Progenitor cell of endocrine pancreas (in vitro differentiated cells): ENCODE measurements at places on chromosomes 11 and 22. TPM values are rescaled to one million over a fixed set of nuclear protein-coding genes. Genes with fewer than 3 reads are reported as not detected.

DNA sequence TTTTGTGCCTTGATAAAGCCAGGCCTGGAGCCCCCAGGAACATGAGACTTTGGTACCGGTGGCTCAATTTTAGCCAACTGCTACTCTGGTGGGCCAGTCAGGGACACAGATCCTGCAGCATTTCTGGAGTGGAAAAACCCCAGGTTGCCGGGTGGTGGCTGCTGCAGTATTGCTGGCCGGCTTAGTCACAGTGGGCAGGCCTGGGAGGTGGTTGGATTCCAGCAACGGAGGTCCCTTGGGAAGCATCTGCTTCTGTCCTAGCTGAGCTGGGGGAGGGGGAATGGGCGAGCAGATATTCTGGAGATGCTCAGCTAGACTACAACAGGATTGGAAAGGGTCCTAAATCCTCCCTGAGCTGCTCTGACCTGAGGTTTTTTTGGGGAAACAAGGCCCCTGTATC lies 31.6 kb upstream of the ACCSL start:
- no peak for DNase-seq

DNA sequence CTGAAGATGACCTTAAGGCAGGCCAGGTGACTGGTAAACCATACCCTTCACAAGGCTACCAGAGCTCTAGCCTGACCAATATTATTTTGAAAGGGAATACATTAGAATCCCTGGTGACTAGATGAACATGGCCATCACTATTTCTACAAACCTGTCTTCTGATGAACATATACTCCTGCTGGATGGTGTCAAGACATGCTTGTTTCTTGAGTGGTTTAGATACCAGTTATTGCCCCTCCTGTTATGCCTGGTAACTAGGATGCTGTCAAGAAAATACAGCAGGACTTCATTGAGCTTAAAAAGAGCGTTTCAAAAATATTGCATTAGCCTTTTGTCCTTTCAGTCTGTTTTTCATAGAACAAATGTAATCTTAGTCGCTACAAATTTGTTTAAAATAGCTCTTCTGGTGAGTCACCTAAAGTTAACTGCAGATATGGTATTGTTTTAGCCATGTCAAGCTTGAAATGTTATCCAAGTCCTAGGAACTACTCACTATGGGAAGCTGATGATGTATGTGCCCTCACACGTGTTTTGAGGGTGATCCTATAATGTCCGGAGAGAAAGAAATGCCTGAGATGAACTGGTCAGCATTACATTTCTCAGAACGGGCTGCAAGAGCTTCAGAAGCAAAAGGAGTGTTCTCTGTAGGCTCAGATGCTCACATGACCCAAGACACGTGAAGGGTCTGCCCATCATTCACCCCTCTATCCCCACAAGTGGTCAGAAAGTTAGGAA lies 20.6 kb downstream of the ADM start:
- DNase-seq = no peak

DNA sequence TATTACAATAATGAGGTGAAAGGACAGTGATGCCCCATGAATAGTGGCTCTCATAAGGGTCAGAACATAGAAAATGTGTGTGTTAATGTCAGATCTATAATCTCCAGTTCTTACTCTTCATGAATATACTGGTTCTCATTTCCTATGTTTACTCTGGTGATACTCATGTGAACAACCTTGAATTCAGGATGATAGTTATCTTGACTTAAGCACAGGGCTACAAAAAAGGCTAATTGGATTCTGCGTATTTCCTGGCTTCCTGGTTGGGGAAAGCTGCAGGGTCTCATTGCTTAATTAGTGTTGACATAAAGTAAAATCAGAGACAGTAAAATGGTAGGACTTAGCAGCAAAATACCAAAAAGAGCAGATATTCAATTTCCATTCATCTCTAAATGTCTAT lies 1316.8 kb upstream of the RAG2 start:
- DNase-seq = no peak

DNA sequence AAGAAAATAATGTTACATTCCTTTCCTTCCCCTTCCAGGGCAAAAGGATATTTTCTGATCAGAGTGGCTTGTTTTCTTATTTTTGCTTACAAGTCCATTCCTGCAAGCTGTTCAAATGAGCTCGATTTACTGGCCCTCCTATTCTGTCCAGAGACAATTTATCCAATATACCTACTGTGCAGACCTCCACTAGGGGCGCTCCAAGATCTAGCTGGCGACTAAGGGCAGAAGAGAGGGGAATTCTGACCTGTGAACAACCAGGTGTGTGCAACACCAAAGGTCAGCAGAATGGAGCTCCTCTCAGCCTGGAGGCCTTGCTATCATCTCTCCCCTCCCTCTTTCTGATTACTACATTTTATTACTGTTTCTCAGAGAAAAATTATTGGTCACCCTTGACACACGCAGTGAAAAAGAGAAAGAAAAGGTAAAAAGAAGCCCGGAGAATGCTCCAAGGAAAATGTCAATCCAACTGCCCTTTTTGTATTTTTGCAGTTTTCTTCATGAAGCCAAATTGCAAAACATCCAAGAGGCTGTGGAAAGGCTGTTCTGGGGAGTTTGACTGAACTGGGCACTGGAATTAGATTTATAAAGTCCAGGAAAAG lies 3.2 kb downstream of the SEZ6L start:
- DNase-seq = peak; percentile 50

GRCh38 chr11:66986178-66986545 lies 11.1 kb downstream of the C11orf86 start:
- DNase-seq = no peak

- DNase-seq = no peak
Measured at GRCh38 chr11:103898065-103898464, 138.4 kb upstream of the DDI1 start.

GRCh38 chr11:123055191-123055901 lies 6.6 kb downstream of the HSPA8 start:
- no peak for DNase-seq

- DNase-seq = no peak
Measured at GRCh38 chr22:23749841-23750301, 1.0 kb downstream of the ZNF70 start.

DNA sequence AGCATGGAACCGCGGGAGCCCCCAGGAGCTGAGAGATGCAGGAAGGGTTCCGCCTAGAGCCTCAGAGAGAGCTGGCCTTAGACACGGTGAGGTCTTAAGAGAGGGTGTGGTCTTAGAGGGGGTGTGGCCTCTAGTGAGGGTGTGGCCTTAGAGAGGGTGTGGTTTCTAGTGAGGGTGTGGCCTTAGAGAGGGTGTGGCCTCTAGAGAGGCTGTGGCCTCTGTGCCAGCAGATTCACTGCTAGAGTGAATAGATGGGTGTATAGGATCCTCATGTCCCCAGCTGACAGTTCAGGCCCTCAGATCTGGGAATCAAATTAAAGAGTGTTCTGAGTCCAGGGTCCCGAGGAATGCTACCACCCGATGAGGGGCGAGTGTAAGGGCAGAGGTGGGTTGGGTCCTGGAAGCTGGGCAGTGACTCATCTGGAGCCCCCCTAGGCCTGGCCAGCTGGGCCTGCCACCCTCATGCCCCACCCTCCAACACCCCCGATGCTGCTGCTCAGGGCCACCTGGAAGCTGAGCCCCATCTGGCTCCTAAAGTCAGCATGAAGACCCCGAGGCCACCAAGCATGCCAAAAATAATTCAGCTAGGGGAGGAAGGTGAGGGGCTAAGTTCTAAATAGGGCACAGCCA lies 49.5 kb downstream of the IGF2 start:
- no peak for DNase-seq

DNA sequence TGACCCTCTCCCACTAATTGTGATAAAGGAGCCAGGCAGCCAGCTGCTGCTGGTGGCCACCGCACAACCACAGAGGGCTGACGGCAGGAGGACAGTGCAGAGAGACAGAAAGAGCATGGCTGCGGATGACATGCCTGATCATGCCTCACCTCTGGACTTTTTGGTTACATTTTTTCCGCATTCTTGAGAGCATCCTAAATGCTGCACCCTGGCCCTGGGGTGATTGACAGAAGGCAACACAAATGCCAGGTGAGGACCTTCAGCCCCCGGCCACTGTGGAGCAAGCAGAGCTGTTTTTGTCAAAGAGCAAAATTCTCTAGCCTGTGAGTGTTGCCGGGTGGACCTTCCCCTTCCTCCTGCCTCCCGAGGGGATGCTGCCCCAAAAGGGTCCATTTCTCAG lies 78.5 kb downstream of the RPS6KA4 start:
- no peak for DNase-seq

DNA sequence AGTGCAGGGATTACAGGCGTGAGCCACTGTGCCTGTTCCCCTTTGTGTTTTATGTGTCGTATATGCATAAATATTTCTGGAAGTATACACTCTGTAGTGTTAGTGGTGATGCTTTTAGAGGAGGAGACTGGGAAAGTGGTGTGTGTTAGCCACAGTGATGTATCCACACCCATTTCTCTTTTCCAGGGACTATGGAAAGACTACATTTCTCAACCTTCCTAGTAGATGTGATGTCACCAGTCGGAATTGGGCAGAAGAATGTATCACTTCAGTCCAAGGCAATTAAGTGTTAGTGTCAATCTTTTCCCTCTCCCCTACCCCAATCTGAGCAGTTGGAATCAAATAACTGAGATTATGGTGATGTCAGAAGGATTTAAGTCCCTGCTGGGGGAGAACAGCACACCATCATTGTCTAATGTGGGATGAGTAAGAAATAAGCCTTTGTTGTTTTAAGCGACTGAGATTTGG lies 5.8 kb upstream of the ATG16L2 start:
- DNase-seq = no peak

- DNase-seq = no peak
Measured at GRCh38 chr11:24615451-24616160, 118.8 kb downstream of the LUZP2 start.

DNA sequence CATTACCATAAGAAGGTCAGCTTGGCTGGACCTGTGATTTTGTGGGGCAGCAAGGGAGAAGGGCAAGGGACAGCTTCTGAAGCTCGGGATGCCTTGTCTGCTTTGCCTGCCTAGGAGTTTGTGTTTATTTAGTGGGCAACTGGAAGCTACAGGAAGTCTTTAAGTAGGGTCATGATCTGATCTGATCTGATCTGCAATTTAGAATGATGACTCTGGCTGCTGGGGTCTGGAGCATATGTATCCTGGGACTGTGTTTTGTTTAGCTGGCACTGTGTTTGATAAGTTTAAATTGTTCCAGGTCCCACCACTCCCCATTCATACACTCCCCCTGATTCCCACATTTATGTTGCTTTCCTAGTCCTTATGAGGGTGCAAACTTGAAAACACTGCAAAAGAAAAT lies 47.7 kb upstream of the HTATIP2 start:
- no peak for DNase-seq

- DNase-seq = no peak
Measured at GRCh38 chr11:92457250-92457649, 232.6 kb downstream of the FAT3 start.

DNA sequence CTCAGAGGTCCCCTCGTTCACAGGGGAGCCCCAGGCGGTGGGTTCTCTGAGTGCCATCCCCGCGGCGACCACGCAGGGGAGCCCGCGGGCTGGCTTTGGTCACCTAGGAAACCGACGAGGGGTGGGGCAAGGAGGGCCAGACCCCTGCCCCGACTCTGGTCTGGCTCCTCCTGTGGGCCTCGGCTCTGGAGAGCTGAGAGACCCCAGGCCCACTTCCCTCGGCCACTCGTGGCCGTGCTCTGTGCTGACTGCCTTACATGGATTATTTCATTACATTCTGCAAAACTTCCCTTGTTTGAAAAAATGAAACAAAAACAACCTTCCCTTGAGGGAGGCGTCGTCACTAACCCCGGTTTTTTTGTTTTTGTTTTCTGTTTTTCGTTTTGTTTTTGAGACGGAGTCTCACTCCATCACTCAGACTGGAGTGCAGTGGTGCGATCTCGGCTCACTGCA lies 15.1 kb upstream of the CYTH4 start:
- peak; percentile 67 for DNase-seq

GRCh38 chr11:83680321-83680720 lies 394.2 kb upstream of the CCDC90B start:
- DNase-seq = no peak

DNA sequence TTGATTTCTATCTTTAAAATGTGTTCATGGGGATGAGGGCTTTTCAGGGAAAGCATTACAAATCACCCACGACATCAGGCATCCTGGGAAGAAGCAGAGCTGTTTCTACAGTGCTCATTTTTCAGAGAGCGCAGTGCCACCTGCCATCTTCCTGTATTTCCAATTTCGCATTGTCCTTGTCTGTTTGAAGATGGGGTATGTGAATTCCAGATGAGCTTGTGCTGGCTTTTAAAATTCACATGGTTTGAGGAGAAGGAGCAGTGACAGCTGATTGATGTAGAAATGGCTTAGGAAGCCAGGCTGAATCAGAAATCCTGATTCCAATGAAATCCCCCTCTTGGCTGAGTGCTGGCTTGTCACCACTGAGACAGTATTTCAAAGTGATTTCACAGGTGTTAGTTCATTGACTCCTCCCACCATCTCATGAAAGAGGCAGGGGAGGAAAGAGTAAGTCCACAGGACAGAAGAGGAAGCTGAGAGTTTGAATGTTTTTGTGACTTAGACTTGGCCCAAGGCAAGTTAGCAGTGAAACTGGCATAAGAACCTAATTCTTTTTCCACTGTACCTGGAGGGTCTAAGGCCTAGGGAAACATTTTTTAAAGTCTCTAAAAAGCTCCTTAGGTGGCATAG lies 344.6 kb upstream of the C11orf87 start:
- DNase-seq = no peak

DNA sequence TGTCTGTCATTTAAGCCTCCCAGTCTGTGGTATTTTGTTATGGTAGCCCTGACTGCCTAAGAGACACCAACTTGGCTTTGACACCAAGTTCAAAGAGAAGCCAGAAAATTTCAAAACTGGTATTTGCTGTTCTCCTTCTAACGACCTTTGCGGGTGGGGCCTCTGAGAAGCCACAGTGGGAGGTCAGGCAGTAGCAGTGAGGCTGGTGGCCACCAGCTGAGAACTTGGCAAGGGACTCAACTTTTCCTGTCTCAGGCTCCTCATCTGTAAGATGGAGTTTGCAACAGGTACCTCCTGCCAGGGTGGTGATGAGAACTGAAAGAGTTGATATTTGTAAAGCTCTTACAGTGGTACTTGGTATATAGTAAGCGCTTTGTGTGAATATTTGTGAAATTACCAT lies 183.4 kb downstream of the BCR start:
- DNase-seq = no peak

GRCh38 chr11:33172996-33173395 lies 11.7 kb upstream of the CSTF3 start:
- no peak for DNase-seq

DNA sequence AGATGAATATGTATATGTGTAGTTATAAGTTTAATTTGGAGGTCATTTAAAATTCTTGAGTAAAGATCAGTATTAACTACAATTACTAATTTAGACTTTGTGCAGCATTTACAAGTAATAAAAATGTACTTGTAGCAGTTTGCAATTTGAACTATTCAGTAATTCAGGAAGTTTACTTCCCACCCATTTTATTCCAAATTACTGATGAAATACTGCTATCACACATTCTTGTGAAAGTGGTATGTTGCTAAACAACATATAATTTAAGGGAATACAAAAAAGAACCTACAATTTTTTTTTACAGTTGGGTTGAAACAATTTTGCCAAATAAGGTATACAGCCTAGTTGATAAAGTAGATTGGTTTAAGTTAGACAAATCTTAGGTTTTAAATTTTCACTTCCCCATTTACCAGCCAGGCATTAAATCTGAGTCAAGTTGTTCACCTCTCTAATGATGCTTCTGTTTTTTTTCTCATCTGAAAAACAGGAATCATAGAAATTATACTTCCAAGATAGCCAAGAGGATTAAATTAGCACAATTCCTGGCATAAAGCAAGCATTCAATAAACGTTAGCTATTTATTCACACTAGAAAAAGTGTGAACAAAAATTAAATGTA lies 45.3 kb downstream of the ZBTB44 start:
- no peak for DNase-seq

POLDIP3 gene
- total RNA-seq = 77.5 and 82.4 TPM in 2 replicates

RFPL1 gene
- 0.22 TPM in 1 of 2 replicates, not detected in the other for total RNA-seq

UCP3 gene
- total RNA-seq = 4.3 and 5.2 TPM in 2 replicates

TMEM45B gene
- 1.4 and 1.5 TPM in 2 replicates for total RNA-seq

SLC22A8 gene
- total RNA-seq = 2.4 and 4.1 TPM in 2 replicates

SAA4 gene
- not detected in 2 replicates for total RNA-seq

OR8D1 gene
- not detected in 2 replicates for total RNA-seq

GDPD4 gene
- not detected in 2 replicates for total RNA-seq
